ENCODE measurements at places on chromosomes 2 and 18.

- peak; percentile 45 for DNase-seq
These were observed 23.6 kb upstream of the HES6 start for GRCh38 chr2:238263204-238264071.

GRCh38 chr2:181683518-181684453, 3.5 kb upstream of the NEUROD1 start:
- DNase-seq: no peak

DNA sequence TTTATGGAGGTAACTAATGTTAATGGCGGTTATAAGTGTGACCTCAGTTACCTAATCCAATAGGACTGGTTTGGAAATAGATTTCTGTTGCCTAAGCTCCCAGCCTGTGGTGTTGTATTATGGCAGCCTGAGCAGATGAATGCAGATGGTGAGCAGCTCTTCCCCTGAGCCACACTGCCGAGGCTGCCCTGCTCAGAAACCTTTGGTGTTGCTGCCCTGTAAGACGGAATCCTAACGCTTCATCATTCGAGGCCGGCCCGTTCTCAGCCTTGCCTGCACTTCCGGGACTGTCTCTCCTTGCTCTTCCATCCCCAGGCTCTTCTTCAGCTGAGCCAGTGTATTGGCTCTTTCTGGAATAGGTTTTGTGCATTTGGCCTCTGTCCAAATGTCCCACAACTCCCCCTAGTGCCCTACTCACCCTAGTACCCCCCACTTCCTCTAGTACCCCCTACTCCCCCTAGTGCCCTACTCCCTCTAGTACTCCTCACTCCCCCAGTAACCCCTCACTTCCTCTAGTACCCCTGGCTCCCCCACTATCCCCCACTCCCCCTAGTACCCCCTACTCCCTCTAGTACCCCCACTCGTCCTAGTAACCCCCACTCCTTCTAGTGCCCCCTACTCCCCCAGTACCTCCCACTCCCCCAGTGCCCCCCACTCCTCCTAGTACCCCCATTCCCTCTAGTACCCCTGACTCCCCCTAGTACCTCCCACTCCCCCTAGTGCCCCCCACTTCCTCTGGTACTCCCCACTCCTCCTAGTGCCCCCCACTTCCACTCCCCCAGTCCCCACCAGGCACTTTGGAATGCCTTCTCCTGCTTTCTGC, 106.0 kb upstream of the TAF1B start:
- DNase-seq: no peak

GRCh38 chr2:201777869-201778268, 2.9 kb downstream of the ALS2 start:
- no peak for DNase-seq
